Activated T-helper 1 cell treated with anti-CD3 and anti-CD28 coated beads, Interleukin-2, amount 50 U/mL, for 16 hours (primary cell): ENCODE measurements at places on chromosomes 6 and 20.

- DNase-seq, result no peak
These were observed 197.6 kb upstream of the ARID1B start for GRCh38 chr6:156579564-156579963.

- DNase-seq, result peak; percentile 30
These were observed 9.0 kb downstream of the ATF6B start for GRCh38 chr6:32118782-32119628.

DNA sequence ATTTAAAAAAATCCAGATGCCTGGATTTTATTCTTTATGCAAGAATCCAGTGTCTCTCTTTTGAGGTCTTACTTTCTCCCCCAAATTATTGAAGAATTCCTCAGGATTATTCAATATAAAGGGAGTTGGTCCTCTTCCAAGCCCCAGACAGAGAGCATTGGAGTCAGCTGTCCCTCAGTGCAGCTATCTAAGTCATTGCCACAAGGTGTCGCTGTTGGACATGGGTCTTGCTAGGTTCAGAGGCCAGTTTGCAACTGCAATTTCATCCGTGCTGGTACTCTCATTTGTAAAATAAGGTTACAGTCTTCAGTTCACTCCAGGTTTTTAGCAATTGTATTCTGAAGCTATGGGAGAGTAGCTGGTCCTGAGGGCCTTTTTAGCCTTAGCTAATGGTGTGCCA lies 27.8 kb downstream of the CCN2 start:
- no peak for DNase-seq

DNA sequence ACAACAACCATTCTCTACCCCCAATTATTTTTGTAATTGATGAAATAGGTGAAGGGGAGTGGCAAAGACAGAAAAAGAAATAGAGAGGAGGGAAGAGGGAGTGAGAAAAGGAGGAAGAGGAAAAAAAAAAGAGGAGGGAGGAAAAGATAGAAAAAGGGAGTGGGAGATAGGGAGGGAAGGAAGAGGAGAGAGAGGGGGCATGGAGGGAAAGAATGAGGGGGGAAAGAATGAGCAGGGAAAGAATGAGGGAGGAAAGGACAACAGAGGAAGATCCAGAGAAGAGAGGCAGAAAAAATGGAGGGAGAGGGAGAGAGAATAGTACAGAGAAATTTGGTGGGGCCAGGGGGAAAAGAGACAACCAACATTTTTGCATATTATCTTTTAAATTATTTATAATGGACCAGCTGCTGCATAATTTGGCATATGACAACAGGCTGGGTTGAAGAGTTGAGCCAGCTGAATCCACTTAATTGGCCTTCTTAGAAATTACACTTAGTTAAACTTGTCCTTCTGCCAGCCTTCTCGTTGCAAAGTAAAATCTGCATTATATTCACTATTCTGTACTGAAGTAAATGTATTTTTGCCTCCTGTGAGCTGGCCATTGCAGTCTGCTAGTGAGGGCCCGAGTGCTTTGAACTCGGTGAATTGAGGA lies 101.0 kb downstream of the ARHGAP18 start:
- DNase-seq, result no peak

DNA sequence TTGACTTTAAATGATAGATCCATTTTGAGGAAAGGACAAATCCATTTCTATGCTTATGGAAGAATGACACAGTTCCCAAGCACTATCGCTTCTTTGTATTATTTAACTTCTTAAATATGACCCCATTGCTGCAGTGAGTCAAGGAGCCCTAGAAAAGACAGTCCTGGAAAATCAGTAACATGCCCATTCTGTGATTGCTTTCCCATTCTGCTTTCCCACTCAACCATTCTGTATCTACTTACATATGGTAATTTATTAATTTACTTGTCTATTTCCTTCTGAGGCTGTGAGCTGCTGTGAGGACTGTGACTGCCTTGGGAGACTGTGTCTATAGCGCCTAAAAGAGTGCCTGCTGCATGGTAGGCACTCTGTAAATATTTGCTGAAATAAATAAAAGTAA lies 85.4 kb upstream of the TMEM30A start:
- DNase-seq, result no peak

DNA sequence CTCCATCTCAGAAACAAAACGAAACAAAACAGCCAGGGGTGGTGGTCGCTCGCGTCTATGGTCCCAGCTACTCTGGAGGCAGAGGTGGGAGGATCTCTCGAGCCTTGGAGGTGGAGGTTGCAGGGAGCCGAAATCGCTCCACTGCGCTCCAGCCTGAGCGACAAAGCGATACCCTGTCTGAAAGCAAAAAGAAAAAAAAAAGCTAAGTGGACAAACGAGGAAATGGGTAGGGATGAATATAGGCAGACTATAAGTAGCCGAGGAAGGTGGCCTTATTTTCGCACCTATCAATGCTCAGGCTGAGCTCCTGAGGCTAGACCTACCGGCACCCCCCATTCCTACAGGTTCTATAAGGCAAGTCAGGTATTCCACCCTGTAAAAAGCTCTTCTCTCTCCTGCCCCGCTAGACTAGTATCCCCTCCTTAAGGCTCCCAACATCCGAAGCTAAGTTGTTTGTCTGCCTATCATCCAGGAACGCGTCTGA lies 650 bp upstream of the CASP8AP2 start:
- DNase-seq, result no peak

GRCh38 chr20:17782768-17783167 lies 83.0 kb downstream of the BANF2 start:
- no peak for DNase-seq

GRCh38 chr6:158220786-158221442 lies 52.8 kb downstream of the GTF2H5 start:
- DNase-seq, result peak; percentile 52

DNA sequence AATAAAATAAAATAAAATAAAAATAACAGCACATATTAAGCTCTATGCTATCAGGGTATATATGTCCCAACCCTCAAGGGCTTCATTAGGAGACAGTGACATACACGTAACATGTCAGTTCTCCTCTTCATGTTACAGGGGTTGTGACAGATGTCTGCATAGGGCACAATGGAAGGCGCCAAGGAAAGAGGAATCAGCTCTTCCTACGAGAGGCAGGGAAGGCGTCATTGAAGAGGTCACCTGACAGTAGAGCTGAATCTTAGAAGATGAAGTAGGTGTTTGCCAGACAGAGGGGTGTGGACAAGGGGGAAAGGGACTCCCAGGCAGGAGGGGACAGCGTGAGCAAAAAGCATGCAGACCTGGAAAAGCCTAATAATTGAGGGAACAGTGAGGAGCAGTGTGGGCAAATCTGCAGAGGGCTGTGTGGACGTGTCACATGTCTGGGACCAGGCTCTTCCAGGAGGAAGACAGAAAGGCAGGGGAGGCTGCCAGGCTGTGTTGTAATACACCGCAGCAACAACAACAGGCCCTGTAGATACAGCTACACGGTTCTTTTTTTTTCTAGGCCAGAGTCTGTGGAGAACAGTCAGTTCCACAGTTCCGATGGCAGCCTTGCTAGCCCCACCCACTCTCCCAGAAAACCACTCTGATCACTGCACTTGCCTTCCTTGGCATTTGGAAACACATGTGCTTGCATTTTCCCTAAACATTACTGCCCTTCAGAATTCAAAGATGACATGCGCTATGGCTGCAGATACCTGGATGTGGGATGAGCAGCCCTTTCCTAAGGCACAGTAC lies 2.5 kb upstream of the FKBP5 start:
- no peak for DNase-seq

GRCh38 chr6:170143401-170144150 lies 147.3 kb downstream of the DLL1 start:
- DNase-seq, result no peak

GRCh38 chr20:7379621-7380220 lies 560.5 kb downstream of the HAO1 start:
- DNase-seq, result no peak

- no peak for DNase-seq
These were observed 34.0 kb downstream of the CEP85L start for GRCh38 chr6:118617417-118617816.
